ENCODE measurements at places on chromosomes 3 and 15.

- peak; percentile 59 for DNase-seq
Measured at GRCh38 chr15:40235201-40235885, 3.5 kb upstream of the PAK6 start.

DNA sequence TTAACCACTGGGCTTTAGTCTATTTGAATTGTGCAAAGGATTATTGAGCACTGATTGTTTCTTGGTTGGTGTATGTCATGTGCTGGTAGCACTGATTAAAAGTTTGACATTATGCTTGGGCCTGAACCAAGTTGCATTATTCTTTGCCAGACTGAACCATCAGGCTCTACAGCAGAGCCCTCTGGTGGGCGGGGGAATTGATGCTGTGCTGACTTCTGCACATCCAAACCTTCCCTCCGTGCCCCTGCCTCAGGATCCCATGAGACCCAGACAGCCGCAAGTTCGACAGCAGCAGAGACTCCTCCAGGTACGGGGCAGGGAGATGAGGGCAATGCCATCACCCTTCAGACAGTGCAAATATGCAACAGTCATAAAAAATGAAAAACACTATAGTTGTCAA, 28.4 kb upstream of the P2RY12 start:
- DNase-seq = no peak

DNA sequence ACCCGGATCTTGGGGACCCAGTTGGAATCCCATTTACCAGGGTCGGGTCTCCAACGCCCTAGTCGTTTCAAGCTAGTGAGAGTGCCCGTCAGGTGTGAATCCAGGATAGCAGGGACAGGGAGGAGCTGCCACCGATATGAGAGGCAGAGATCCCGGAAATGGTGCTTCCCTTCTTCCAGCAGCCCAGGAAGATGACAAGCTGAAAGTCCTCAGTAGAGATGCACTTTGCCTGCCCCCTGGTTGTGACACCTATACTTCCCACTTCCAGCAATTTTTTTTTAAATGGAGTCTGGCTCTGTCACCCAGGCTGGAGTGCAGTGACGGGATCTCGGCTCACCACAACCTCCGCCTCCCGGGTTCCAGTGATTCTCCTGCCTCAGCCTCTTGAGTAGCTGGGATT, 503.0 kb downstream of the NTRK3 start:
- DNase-seq = no peak

GRCh38 chr15:40925863-40926658, 3.1 kb upstream of the DLL4 start:
- peak; percentile 72 for DNase-seq

DNA sequence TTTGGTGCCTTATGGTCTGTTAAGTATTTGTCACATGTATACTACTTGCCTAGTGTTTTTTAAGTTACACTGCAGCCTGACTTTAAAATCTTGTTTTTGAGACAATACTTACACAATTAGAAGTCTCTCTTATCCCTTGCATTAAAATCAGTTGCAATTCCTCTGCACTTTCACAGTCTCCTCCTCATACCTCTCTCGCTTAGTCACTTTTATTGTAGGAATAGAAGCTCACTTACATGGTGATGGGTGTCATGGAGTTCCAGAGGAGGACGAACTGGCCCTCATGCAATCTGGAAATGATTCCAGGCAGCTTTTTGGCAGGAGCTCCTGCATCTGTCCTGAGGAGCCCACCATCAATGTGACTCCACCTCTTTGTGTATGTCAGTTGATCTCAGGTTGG, 238.4 kb upstream of the TBC1D5 start:
- DNase-seq = no peak

DNA sequence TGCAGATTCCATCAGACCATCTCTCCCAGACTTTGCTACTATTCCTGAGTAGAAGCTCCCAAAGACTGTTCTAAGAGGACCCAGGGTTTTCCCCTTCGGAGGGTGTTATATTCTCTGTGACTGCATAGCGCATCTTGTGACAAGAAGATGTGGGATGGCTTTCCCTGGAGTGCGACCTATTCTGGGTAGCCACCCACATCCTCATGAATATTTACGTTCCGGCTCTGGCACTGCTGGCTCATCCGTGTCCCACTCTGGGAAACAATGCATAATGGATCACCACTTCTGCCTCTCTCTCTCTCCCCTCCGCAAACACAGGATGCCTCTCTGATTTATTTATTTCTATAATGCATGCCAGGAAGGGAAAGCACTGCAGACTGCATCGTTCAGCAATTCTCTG, 166.1 kb downstream of the PYDC2 start:
- DNase-seq = no peak

DNA sequence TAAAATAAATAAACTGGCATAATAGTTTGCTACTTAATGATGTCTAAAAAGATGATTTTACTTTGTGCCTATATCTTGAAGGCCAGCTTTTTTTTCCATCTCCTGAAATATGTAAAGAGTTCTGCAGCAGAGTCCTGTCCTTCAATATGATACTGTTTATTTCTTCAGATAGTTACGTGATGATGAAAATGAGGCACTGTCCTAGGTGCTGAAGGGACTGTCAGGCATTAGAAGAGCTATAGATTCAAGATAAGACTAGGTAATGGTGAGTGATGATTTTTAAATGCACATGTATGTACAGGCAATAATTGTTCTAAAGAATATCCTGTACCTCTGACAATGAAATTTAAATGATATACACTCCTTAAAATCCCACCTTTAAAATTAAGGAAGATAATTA, 326.9 kb upstream of the DNAJC19 start:
- DNase-seq = no peak

GRCh38 chr3:10015461-10015904, 10.8 kb upstream of the FANCD2 start:
- no peak for DNase-seq

DNA sequence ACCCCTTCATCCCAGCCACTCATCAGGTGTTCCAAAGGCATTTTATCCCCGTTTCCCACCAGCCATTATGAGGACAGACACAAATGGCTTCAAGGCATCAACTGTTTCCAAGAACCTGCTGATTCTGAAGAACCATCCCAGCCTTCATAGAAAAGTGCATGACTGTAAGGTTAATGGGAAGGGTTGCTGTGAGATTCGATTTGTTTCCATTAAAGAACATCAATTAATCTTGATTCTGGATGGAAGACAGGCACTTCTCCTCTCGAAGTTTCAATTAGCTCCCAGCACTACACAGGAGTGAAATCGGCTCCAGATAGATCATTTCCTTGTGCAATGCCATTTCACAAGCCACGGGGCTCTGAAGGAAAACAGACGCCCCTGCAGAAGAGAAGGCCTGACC, 25.8 kb downstream of the SRGAP3 start:
- DNase-seq = peak; percentile 30
